NCI-H2227 treated with DMSO at 0.1 percent for 48 hours (cell line): ENCODE measurements at places on chromosomes 12 and 14.

DNA sequence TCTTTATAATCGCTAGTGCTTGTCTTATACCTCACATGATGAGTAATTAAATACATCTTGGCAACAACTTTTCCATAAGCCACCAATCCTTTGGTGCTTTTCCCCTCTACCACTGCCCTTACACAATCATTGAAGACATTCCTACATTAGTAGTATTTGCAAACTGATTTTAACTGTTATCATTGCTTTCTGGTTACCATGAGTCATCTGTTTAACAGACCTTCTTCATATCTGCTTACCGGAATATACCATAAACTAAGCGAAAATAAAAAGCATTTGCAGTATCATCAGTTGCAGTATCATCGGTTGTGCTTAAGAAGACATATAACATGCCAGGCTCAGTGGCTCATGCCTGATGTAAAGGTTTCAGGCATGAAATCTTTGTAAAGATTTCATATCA is 54.8 kb upstream of the PLEKHA5 start:
- DNase-seq: no peak

- DNase-seq: no peak
Observed at GRCh38 chr12:125688881-125689280, 623.6 kb downstream of the AACS start.

GRCh38 chr14:101075025-101075800 is 171.7 kb upstream of the RTL1 start:
- no peak for DNase-seq

DNA sequence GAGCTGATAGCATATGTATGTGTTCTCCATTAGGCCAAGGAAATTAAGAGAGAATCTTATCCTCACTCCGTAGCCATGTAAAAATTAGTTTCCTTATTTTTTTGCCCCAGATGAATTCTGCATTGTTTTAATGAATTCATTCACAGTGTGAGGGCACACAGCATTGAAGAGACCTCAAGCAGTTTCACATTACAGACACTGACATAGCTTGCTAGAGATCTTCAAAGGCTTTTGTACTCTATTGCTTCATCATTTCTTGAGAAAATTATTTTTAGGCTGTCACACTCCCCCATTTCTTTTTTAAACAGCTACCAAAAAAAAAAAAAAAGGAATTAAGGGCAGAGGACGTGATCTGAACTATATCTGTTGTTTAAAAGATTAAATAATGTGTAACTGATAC is 251.1 kb downstream of the BCAT1 start:
- DNase-seq: no peak

- DNase-seq: no peak
Observed at GRCh38 chr12:50662116-50662510, 101.8 kb upstream of the ATF1 start.
